ENCODE measurements at places on chromosomes 12 and 14.

DNA sequence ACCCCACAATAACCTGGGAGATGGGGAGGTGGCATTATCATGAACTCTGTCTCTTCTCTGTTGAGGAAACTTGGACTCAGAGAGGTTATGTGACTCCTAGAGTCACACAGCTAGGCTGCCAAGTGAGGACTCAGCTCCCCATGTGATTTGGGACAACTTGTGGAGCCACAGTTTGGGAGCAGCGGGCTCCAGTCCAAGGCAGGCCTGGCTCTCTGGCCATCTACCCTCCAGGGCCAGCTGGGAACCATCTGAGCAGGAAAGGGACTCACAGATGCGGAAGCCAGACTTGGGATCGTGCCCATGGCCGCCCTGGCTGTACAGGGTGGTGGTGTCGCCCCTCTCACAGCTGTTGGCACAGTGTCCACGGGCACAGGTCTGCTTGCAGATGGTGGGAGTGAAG is 59.1 kb downstream of the ISCA2 start:
- no peak for DNase-seq

- DNase-seq, result no peak
Measured at GRCh38 chr12:63018273-63018672, 83.3 kb upstream of the PPM1H start.

DNA sequence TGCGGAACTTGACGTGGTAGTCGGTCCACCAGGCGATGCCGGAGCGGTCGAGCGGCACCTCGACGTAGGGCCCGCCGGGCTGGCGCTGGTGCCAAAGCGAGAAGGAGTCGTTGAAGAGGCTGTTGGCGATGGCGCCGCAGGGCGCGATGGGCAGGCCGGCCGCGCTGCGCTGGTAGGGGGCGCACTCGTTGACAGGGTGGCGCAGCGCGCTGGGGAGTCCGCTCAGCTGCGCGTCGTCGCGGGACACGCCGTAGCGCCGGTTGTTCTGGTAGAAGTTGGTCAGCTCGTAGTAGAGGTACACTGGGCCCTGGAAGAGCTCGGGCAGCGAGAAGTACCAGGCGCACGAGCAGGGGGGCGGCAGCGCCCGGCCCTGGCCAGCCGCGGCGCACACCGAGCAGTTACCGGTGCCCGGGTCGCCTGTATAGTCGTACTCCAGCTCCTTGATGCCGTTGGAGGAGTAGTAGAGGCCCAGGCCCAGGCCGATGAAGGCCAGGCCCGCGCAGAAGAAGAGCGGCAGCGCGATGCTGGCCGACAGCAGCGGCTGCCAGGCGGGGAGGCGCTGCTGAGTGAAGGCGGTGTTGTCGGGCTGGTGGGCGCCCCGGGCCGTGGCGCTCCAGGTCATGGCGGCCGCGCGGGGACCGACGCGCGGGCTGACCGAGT is 482 bp downstream of the TMEM30B start:
- peak; percentile 74 for DNase-seq

DNA sequence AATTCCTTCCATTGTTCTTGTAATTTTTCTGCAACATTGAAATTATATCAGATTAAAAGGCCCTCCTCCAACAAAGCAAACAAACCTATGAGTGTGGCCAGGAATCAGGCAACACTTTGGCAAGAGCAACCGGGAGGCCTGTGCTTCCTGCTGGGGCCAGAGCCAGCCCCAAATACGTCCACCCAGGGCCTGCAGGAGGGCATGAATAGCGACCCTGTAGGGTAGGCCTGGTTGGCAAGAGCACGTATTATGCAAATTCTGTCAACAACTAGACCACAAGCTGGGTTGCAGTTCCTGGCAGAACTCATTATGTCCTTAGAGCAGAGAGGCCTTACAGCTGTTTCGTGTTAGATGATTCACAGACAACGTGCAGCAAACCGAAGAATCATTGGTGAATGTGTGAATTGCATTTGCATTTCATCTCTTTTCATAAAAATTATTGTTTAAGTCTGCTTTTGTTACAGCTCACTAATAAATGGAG is 26.9 kb upstream of the LGALS3 start:
- peak; percentile 78 for DNase-seq

GRCh38 chr14:41154143-41154807 is 452.4 kb upstream of the LRFN5 start:
- no peak for DNase-seq

DNA sequence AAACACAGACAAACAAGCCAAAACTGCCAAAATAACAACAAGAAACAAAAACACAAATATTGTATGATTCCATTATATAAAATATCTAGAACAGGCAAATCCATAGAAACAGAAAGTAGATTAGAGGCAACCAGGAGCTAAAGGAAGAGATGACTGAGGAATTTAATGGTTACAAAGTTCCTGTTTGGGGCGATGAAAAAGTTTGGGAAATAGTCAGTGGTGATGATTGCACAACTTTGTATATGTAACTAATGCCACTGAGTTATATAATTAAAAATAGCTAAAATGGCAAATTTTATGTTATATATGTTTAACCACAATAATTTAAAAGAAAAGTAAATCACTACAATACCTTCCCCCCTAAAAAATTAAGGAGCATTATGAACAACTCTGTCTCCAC is 24.5 kb downstream of the GNPTAB start:
- no peak for DNase-seq

Measured in NCI-H510A treated with DMSO at 0.1 percent for 48 hours (cell line).